ENCODE measurements at places on chromosomes 1 and 21. TPM values are rescaled to one million over a fixed set of nuclear protein-coding genes. Genes with fewer than 3 reads are reported as not detected.

The NBPF6 gene
- not detected for total RNA-seq

The PRR9 gene
- not detected for total RNA-seq

The SYTL1 gene
- 124 TPM for total RNA-seq

The CELA2B gene
- total RNA-seq, result not detected

The S100A7 gene
- not detected for total RNA-seq

The ANKRD34A gene
- 2.9 TPM for total RNA-seq

The ERG gene
- total RNA-seq, result not detected
